ENCODE measurements at places on chromosomes 6 and 20.
A peak's percentile ranks its signal among the peaks of the same experiment; 100 is the strongest.

DNA sequence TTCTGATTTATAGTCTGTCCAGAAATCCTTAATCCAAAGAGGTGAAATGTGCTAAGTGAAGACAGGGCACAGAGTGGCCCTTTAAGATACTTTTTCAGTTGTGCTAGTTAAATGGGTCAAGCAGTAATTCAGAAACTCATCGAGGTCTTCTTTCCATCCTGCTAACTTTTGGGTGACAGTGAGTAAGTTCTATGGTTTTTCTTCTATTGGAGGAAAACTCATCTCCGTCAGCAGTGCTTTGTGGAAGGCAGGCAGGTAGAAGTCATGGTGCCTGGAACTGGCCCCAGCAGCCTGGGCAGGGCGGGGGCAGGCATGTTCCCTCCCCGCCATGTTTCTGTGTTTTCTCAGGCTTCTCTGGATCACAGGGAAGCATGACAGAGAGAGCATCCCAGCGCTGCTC is 66.5 kb upstream of the SCP2D1 start:
- no peak for DNase-seq

DNA sequence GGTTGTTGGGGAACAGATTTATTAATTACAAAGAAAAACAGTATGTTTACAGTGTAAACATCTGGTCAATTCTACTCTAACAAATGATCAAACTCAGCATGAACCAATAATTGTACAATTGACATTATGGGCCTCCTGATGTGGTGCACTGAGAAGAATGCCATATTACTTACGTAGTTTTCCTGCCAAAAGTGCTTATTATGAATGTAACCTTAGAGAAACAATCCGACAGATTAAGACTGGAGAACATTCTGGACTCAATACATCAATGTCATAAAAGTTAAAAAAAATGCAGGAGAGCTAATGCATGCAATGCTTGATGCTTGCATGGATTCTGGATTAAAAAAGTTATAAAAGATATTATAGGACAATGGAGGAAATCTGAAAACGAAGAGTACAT is 69.0 kb downstream of the LYRM4 start:
- no peak for DNase-seq

DNA sequence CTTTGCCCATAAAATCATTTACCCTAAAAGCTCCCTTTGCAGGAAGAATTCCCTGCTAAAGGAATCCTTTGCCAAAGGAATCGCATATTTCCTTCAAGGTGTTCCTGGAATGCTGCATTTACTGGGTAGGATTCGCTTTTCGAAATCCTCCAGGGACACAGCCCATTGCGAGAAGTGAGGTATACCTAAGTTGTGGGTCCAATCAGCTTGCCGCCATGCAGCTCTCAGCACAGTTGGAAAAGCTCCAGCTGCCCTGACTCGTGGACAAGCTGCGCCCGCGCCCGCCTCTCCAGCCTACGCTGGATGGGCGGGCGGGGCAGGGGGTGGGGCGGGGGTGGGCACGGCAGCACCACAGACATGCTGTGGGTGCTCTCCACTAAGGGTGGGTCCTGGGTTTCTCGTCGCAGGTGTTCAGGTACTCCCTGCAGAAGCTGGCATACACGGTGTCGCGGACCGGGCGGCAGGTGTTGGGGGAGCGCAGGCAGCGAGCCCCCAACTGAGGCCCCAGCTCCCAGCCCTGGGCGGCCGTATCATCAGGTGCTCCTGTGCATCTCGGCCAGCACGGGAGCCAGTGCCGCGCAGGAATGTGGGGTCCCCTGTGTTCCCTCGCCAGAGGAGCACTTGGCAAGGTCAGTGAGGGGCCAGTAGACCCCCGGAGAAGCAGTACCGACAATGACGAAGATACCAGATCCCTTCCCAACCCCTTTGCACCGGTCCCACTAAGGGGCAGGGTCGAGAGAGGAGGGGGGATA is 1.4 kb downstream of the NNAT start:
- DNase-seq = no peak

DNA sequence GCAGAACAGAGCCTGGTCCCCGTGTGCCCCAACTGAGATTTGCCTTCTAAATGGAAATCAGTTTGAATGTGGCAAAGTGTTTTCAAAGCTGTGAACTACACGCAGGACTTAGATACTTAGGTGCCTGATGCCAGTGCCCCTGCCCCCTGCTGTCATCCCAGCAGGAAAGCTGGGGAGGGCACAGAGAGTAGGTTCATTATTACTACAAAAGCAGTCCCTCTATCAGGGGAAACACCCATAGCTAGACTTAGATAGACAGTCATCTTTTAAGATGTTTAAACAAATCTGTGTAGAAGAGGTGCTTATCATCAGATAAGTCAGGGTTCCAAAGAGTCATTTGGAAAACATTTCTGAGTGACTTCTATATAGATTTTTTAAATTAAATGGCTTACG is 155.0 kb upstream of the SNX9 start:
- no peak for DNase-seq

DNA sequence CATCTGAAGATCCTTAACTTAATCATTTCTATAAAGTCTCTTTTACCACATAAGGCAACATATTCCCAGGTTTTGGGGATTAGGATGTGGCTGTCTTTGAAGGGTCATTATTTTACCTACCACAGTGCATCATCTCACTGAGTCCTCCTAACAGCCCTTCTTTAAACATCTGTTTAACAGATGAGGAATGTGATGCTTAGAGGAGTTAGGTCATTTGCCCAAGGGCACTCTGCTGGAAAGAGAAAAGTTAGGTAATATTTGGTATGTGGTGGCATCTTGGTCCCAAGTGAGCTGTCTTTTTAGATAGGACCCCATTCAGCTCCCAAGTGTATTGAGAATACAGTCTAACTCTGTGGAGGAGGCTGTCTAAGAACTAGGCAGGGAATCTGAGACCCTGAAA is 11.0 kb downstream of the MMP24 start:
- DNase-seq = no peak

GRCh38 chr6:45718871-45719270 is 296.8 kb downstream of the CLIC5 start:
- no peak for DNase-seq

DNA sequence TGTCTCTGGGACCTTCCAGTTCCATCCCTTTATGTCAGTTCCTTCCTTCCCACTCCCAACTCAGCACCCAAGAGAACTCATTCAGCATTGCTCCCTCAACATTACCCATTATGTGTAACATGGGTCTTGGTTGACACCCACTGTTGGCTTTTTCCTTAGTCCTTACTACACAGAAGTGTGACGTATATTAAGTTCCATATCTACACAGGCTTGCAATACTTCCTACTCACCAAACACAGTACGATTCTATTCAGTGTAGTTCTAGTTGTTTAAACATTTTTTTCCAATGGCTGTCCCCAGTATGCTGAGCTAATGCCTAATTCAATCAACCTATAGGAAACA is 37.7 kb downstream of the ARHGAP18 start:
- no peak for DNase-seq

DNA sequence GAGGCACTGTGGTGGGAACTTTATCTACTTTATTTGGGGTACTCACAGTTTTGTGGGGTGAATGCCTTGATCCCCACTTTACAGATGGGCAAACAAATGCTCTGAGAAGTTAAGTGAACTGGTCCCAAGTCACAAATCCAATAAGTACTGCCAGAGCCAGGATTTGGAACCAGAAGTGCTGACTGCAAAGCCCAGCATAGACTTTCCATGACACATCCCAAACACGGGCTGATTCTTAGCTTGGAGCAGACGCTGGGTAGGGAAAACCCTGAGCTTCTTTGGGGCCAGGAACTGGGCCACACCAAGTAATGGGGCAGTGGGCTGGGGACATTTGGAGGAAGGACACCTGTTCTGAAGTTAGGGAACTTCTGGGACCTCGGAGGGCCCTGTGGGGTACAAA is 20.3 kb downstream of the RIN2 start:
- no peak for DNase-seq

DNA sequence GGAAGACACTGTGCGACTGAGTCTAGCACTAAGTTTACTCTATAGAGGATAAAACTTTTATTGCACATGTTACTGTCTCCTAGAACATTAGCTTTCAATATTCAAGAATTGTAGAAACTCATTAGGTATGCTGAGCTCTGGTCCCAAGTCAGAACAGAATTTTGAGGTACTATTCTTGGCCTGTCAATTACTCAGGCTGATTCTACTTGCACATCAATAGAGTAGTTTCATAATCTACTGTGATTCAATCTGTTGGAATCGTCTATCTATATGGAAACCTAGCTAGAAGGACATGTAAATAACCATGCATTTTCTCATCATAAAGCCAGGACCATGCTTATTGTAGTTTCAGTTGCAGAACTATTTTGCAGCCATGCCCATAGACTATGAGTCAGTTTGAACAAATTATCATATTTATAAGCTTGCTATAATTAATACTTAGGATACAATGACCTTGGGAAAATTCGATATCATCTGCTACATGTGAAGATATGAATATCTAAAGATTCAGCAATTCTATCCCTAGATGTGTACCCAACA is 41.6 kb downstream of the FLRT3 start:
- DNase-seq = no peak

- no peak for DNase-seq
These were observed 41.3 kb downstream of the SPDEF start for GRCh38 chr6:34514593-34515472.

DNA sequence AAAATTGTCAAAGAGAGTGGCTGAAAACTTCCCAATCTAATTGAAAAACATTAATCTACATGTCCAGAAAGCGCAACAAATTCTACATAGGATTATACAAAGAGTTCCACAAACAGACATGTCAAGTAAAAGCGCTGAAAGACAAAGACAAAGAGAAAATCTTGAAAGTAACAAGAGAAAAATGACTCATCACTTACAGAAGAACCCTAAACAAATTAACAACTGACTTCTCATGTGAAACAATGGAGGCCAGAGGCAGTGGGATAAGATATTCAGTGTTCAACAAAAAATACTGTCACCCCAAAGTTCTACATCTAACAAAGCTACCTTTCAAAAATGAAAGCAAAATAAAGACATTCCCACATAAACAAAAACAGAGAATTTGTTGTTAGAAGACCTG is 2.0 kb upstream of the POM121L2 start:
- no peak for DNase-seq

GRCh38 chr20:52789716-52790115 is 182.4 kb upstream of the TSHZ2 start:
- no peak for DNase-seq

DNA sequence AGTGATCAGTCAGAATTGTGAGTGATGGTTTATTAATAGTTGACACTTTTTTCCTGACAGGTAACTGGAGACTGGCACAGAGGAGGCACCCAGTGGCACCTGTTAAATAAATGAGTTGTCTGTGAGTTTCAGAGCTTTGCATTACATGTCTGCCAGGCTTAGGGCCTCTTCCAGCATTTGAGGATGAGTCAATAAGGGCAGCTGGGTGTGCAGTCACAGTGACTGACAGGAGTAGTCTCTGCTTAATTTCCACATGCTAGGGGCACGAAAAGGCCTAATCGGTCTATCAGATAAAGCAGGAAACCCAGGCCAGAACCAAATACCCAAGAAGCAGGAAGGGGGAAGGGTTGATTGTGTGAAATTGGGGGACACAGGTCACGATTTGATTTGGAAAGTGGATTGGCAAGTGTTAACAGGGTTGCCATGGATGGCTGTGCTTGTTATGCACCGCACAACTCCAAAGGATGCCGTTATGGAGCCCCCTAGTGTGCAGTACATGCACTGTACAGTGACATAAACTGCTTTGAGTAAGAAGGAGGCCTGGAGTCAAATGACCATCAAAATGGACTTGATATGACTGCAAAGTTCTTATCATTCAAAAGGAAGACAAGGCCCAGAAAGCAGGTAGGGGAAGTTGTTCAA is 111.9 kb upstream of the GGTLC1 start:
- DNase-seq = peak; percentile 35

DNA sequence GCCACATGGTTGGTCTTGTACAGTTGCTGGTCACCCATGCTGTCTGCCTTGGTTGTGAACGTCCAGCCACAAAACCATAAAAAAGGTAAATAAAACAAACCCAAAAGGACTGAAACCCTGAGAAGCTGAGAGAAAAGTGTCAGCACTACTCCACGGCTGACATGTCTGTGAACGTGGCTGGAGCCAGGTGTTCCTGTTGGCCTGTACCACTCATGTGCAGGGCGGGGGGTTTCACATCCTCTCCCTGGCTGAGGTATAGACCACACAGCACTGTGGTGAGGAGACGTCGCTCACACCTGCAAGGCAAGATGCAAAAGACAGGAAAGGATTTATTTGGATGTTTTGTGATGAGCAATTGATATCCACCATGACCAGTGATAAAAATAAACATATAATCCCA is 51.9 kb upstream of the MRPS10 start:
- DNase-seq = no peak

GRCh38 chr6:112320561-112321318 is 26.4 kb upstream of the RFPL4B start:
- DNase-seq = no peak

DNA sequence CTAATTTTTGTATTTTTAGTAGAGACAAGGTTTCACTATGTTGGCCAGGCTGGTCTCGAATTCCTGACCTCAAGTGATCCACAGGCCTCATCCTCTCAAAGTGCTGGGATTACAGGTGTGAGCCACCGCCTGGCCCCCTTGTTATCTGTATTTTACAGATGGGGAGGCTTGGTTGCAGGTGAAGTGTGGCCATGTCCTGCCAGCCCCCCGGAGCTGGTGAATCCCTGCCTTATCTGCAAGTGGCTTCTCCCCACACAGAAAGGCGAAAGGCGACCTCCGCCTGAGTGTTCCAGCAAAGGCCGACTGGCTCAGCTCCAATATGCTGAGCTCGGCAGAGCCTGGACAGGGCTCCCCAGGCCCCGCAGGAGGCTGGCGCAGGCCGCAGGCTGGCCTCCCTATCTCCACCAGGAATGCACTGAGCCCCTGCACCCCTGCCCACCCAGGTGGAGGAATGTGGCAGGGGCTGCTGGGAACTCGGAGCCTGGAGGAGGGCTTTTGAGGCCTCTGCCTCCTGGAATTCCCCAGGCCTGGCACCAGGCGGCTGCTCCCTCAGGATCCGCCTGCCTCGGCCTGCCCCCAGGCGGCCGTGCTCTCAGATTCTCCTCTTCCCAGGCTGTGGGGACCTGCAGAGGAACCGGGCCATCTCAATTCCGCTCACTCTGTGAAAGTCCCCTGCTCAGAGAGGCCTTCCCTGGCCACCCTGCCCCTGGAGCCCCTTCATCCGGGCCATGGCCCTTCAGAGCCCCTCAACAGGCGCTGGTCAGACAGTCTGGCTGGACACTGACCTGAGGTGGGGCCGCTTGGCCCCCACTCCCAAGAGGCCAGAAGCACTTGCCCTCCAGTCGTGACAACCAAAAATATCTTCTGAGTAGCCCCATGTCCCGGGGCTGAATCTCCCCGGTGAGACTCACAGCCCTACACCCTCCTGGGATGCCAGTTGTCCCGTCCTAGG is 9.3 kb upstream of the LAMA5 start:
- DNase-seq = peak; percentile 64

DNA sequence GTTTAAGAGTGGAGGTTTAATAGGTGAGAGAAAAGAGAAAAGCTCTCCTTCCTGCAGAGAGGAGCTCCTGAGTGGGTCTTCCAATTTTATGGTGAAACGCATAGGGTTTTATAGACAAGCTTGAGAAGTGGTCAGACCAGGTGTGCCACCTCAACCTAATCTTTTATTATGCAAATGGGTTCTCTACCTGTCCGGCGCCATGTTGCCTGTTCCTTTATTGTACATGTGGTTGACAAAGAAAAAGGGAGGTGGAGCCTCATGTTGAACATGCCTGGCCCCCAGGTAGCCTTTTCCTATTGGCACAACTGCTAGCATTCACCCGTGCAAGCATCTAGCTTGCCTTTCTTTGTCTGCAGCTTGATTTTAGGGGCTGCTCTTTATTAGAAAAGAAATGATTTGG is 115.9 kb upstream of the F13A1 start:
- no peak for DNase-seq

GRCh38 chr6:157831424-157832249 is 8.6 kb downstream of the SNX9 start:
- no peak for DNase-seq

GRCh38 chr6:4636881-4637224 is 139.4 kb upstream of the CDYL start:
- DNase-seq = no peak
